ENCODE measurements at places on chromosomes 4 and X. TPM values are rescaled to one million over a fixed set of nuclear protein-coding genes. Genes with fewer than 3 reads are reported as not detected.

The FGFBP2 gene
- not detected for total RNA-seq

The GPM6B gene
- 0.57 TPM for total RNA-seq

The EMCN gene
- total RNA-seq, result 0.90 TPM

The CLCN4 gene
- total RNA-seq, result 15.1 TPM

The CFI gene
- 201 TPM for total RNA-seq

The BEND4 gene
- total RNA-seq, result not detected

The KDR gene
- total RNA-seq, result 2.5 TPM

The SYNPO2 gene
- total RNA-seq, result 3.4 TPM

The SRPX2 gene
- total RNA-seq, result 26.8 TPM

The GPRASP1 gene
- 11.5 TPM for total RNA-seq

The TMEM35A gene
- 14.4 TPM for total RNA-seq

The SHROOM2 gene
- total RNA-seq, result not detected

The LAP3 gene
- total RNA-seq, result 306 TPM

The TMEM47 gene
- 25.3 TPM for total RNA-seq

The STOX2 gene
- total RNA-seq, result 1.1 TPM

The MOSPD2 gene
- total RNA-seq, result 25.5 TPM

The CYBB gene
- total RNA-seq, result not detected

The ZDHHC15 gene
- 0.18 TPM for total RNA-seq

The TMEM154 gene
- total RNA-seq, result 5.5 TPM

The TMEM31 gene
- total RNA-seq, result not detected

The CASK gene
- total RNA-seq, result 24.9 TPM

Data from fibroblast of the aortic adventitia (primary cell).